ENCODE measurements at places on chromosomes 12 and 14.
A peak's percentile ranks its signal among the peaks of the same experiment; 100 is the strongest.

GRCh38 chr14:30191639-30192279, 264.1 kb upstream of the PRKD1 start:
- DNase-seq = no peak

DNA sequence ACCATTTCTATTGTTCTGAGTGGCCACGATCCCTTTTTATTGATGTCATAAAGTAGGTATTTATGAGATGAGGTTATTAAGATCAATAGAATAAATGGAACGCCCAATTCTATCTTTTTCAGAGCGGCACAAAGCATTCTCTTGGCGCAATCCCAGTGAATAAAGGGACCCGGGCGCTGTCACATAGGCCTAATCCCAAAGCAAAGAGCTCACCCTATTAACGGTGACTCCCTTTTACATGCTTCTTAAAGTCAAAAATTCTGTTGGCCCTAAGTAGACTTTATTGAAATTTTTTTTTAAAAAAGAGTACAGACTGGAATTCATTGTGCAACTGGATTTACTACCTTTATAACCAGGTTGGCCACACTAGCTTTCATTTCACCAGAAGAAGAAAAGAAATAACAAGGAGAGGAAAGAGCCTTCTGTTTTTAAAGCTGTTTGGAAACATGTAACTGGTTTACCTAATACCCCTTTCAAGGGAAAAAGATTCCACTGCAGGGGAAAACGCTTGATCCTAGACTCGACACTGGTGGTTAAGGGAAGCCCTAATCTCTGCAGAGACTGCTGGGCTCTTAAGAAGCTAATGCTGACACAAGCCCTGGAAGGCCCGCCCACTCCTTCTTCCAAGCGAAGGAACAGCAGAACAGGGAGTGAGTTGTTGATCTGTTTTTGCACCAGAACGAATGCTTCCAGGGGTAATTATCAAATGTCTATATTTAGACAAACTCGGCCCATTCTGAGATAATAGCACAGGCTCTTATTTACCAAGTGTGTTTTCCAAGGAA, 381.2 kb downstream of the BCL11B start:
- DNase-seq = no peak

GRCh38 chr12:90407841-90408240, 547.1 kb downstream of the CCER1 start:
- DNase-seq = no peak

- no peak for DNase-seq
Measured at GRCh38 chr12:111764120-111764821, 2.5 kb upstream of the ALDH2 start.

DNA sequence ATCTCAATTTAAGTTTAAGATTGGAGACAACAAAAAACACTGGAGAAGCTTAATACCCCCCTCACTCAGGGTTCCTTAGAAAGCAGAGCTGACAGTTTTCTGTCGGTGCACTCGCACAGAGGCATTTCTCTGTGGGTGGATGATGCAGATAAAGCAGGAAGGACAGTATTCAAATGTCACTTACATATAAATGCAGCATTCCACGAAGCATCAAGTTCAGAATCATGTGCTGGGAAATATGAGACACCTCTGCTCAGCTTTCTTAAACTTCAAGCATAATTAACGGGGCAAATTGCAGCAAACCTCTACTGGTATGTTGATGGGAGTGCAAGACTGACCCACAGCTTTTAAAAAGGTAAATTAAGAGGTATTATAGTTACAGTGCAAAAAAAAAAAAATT, 68.7 kb downstream of the DICER1 start:
- DNase-seq = no peak

DNA sequence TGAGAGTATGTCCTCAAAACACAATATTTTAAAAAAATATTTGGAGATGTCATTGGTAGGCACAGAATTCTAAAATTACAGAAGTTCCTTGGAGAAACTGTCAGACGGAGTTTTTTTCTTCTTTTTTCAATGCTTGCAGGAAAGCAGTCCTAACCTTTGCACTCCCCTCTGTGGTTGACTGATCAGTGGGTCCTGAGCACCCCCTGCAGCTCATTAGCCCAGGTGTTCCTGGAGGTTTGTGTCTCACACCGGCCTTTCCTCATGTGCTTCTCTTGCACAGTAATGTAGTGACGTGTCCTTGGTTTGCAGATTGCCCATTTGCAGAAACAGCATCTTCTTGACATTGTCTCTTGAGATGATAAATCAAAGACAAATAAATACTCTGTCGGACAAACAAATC, 513.0 kb downstream of the TMEM121 start:
- peak; percentile 15 for DNase-seq

GRCh38 chr12:93818488-93819049, 141.4 kb downstream of the CRADD start:
- DNase-seq = no peak

DNA sequence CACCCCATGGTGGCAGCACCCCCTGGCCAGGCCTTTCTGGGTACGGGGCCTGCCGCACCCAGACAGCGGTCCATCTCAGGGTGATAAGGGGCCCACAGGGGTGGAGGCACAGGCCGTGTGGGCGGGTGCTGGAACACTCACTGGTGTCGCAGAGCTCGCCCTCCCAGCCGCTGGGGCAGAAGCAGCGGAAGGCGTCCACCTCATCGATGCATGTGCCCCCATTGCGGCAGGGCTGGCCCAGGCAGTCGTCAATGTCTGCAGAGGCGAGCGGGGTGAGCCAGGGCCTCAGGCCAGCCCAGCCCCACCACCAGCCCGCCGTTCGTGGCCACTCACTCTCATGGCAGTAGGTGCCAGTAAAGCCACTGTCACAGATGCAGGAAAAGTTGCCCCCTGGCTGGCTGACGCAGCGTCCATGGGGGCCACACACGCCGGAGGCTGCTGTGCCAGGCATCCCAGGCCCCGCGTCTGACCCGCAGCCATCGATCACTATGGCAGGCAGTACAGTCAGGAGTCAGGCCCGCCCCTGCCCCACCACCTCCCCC, 19.9 kb downstream of the JAG2 start:
- DNase-seq = no peak

GRCh38 chr14:101704140-101704539, 57.4 kb upstream of the PPP2R5C start:
- no peak for DNase-seq

DNA sequence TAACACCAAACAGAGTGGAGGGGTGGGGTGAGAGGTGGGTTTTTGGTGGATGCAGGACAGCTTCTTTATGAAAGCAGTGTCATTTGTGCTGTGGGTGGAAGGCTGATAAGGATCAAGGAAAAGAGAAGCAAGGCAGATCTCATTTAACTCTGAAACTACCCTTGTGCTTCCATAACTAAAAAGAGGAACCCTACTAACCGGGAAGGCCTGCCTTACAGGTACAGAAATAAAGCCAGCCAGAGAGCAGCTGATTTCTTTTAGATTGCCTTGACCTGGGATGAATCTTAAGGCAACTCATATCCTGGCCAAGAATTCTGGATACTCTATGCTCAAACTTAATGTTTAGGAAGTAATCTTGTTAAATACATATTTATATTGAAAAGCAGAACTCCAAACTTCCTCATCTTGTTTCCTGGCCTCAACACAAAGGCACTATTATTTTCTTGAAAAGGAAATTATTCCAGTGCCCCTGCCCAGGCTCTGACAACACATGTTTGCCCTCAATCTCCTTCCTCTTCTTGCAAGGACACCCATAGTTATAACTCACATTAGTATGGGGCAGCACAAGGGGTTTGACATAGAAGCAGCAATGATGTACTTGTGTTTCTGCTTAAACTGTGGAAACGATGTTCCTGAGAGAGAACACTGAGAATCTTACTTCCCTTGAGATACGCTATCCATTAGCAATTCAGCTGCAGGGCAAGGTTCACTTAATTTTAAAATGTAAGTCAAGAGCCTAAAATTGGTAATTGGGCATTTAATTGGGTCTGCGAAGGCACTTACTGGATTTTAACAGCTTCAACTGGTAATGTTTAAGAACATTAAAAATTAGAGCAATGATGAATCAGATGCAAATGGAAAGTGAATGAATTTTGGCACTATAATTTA, 173.7 kb downstream of the STXBP6 start:
- peak; percentile 39 for DNase-seq

GRCh38 chr14:58138031-58138713, 13.8 kb downstream of the ARMH4 start:
- no peak for DNase-seq

DNA sequence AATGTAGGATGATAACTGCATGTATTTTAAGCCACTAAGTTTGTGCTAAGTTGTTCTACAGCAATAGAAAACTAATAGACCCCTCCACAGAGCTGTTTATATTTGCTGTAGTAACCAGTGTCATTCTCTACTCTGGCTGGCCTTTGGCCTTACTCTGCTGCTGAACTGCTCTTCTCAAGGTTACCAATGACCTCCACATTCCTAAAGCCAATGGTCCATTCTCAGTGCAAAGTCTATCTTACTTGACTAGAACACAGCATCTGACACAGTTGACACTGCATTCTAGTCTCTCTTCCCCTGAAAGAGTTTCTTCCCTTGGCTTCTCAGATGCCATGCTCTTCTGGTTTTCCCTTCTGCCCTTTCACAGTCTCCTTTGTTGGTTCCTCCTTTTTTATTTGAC, 154.8 kb upstream of the CRY1 start:
- no peak for DNase-seq

DNA sequence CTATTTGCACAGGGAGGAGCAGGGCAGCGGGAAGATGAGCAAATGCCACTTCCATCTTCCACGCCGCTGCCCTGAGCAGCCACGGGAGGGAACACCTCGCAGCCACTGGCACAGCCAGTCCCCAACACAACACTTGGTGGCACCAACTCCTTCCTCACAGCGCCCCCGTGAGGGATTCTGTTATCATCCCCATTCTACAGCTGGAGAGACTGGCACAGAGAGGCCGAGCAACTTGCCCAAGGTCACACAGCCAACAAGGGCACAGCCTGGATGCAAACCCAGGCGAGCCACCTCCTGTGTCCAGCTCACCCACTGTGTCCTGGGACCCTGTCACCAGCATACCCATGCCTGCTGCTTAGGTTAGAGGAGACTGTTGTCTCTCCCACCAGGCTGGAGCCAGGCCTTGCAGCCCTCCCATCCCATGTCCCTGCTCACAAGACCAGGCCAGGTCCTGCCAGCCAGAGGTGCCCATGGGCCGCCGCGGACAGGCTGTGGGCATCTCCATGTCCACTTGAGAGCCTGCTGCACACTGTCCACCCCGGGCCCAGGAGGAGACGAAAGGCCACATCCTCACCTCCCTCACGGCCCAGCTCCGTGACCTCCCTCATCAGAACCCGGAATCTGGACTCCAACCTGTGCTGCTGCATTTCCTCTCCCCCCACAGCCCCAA, 57.0 kb downstream of the NCOR2 start:
- no peak for DNase-seq

- DNase-seq = no peak
Measured at GRCh38 chr12:72586456-72586855, 314.3 kb downstream of the TRHDE start.

- DNase-seq = no peak
Measured at GRCh38 chr14:53167602-53168328, 14.6 kb upstream of the DDHD1 start.

DNA sequence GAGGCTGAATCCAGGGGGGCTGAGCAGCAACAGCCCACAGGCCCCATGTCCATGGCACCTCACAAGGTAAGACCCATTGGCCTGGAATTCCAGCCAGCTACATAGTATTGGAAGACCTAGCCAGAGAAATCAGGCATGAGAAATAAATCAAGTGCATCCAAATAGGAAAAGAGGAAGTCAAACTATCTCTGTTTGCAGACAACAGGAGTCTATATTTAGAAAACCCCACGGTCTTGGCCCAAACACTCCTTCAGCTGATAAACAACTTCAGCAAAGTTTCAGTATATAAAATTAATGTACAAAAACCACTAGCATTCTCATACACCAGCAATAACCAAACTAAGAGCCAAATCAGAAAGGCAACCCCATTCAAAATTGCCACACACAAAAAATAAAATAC, 16.9 kb downstream of the PDE6H start:
- no peak for DNase-seq

GRCh38 chr12:63844391-63845341, at the start of gene SRGAP1:
Gene SRGAP1 (plus strand): TSS chr12:63844700. CDS start chr12:63844817, 117 bp downstream.
- DNase-seq = peak; percentile 32

GRCh38 chr12:120064054-120064940, 52.3 kb downstream of the RAB35 start:
- DNase-seq = no peak

GRCh38 chr12:63930971-63931370, 86.5 kb downstream of the SRGAP1 start:
- DNase-seq = no peak

- no peak for DNase-seq
Measured at GRCh38 chr12:16258963-16259362, 18.5 kb downstream of the SLC15A5 start.

DNA sequence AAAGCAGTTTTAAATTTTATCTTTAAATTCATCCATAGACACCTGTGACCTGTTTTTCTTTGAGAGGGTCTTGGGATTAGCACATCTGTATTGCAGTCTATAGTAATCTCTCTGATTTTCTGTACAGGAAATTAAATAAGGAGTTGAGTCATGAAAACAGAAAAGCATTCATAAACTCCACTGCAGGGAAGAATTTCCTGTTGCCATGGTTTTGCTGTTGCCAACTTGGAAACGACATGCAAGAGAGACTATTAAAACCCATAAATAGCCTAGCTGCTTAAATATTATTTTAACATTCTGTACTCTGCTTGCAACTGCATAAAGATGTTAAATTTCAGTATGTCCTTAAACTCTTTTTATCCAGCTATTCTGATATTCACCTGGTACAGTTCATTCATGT, 281.0 kb upstream of the RGS6 start:
- DNase-seq = no peak

GRCh38 chr12:54390668-54391551, 6.4 kb upstream of the ZNF385A start:
- DNase-seq = no peak

GRCh38 chr14:54275997-54276725, 120.6 kb upstream of the CDKN3 start:
- DNase-seq = no peak

DNA sequence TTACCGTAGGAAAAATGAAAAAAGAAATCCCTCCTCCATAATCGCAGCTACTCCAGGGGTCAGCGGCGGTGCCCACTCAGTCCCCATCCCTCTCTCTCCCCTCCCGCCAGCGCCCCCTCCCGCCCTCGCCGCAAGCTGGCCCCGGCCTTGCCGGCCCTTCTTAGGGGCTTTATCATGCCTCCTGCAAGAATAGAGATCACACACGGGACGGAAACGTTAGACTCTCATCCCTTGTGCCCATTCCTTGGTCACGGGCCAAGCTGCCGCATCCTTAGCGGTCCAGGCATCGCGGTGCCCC, 692 bp upstream of the COX14 start:
- DNase-seq = no peak

GRCh38 chr12:29780084-29780483, 3.7 kb downstream of the TMTC1 start:
- no peak for DNase-seq

- DNase-seq = no peak
Measured at GRCh38 chr14:68908201-68908600, 70.9 kb downstream of the ACTN1 start.

- DNase-seq = no peak
Measured at GRCh38 chr14:100084591-100084990, 19.4 kb downstream of the EVL start.

- DNase-seq = no peak
Measured at GRCh38 chr14:64225151-64225757, 68.9 kb downstream of the ESR2 start.

GRCh38 chr12:57609781-57610553, 1.3 kb upstream of the ARHGEF25 start:
- DNase-seq = no peak
